ENCODE measurements at places on chromosomes 5 and 9. TPM values are rescaled to one million over a fixed set of nuclear protein-coding genes. Genes with fewer than 3 reads are reported as not detected.

Gene SPATA31D4
- polyA plus RNA-seq: not detected

Gene FOXD4L4
- polyA plus RNA-seq: 0.15 TPM

Gene CNTRL
- polyA plus RNA-seq: 40.0 TPM

Gene COL5A1
- polyA plus RNA-seq: 0.37 TPM

Gene AP3S1
- 47.9 TPM for polyA plus RNA-seq

Gene PKD2L2
- 0.09 TPM for polyA plus RNA-seq

Gene ZNF608
- polyA plus RNA-seq: 18.8 TPM

Gene NRG2
- polyA plus RNA-seq: 0.09 TPM

Gene TAF1L
- not detected for polyA plus RNA-seq

Gene KDM3B
- 59.8 TPM for polyA plus RNA-seq

- DNase-seq: no peak
These were observed 116.1 kb upstream of the RASA1 start for GRCh38 chr5:87151547-87151946.

DNA sequence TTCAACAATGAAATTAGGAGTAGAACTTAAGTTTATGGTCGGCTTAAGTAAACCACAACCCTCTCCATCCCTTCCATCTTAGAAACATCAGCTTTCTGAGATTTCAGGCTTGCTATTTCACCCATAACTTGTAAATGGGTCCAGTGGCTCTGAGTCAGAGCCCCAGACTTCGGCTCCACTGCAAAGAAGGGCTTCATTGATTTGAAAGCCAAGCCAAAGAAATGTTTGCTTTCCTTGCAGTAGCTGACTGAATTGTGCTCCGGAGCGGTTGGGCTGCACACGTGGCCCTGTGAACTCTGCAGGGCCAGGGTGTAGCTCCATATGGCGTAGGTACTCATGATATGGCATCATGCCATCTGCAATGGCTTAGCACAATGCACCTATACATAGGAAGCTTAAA lies 57.0 kb downstream of the NREP start:
- no peak for DNase-seq

DNA sequence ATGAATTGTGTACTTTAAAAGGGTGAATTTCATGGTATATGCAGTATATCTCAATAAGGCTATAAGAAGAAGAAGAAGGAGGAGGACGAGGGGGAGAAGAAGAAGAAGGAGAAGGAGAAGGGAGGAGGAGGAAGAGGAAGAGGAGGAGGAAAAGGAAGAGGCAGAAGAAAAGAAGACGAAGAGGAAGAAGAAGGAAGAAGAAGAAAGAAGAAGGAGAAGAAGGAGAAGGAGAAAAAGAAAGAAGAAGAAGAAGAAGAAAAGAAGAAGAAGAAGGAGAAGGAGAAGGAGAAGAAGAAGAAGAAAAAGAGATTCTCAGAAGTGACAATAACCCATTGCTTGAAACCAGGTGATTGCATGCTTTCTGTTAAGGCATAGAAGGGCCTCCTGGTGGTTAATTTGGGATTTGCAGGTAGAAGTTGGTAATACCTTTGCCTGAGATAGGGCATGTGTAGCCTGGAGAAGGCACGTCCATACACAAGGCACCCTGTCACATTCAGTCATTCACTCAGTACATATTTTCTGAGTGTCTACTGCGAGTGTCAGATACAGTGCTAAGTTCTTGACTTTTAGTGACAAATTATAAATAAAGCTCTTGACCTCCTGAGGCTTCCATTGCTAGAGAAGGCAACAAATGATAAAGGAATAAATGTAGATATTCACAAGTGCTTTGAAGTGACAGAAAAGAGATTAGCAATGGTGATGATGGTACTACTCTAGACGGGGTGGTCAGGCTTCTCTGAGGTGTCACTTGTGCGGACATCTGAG lies 231.3 kb downstream of the NPR3 start:
- DNase-seq: peak; percentile 6

DNA sequence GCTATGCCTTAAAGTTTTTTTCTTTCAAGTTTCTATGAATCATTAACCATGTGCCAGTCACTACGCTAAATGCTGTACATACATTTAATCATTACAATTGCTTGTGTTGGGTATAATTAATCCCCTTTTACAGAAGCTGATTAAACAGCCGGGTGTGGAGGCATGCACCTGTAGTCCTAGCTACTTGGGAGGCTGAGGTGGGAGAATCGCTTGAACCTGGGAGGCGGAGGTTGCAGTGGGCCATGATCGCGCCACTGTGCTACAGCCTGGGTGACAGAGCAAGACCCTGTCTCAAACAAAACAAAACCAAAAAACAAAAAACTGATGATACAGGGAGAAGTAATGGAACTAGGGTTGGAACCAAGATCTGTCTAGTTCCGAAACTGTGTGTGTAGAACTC lies 1.2 kb upstream of the UBE2R2 start:
- DNase-seq: no peak

GRCh38 chr9:19759066-19759465 lies 29.8 kb downstream of the SLC24A2 start:
- no peak for DNase-seq

GRCh38 chr5:3282841-3283240 lies 312.8 kb upstream of the IRX1 start:
- no peak for DNase-seq

GRCh38 chr9:87336914-87337333 lies 160.7 kb upstream of the DAPK1 start:
- peak; percentile 18 for DNase-seq

- DNase-seq: peak; percentile 17
These were observed 6.6 kb downstream of the GALNT10 start for GRCh38 chr5:154196955-154197652.

DNA sequence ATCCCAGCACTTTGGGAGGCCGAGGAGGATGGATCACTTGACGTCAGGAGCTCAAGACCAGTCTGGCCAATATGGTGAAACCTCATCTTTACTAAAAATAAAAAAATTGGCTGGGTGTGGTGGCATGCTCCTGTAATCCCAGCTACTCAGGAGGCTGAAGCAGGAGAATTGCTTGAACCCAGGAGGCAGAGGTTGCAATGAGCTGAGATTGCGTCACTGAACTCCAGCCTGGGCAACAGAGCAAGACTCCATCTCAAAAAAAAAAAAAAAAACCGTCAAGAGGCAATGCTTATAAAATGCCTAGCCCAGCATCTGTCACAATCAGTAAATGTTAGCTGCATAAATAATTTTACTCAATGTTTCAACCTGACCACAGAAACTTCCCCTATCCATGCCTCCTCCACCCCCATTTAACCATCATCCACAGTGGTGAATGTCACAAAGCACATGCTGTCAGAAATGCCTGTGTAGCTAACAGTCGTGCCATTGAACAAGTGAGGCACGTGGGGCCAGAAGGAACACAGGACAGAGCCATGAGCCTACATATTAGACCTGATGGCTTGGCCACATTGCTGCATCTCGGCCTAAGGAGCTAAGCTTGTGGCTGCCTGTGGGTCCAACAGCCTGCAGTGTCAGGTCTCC lies 16.8 kb upstream of the TCOF1 start:
- no peak for DNase-seq

GRCh38 chr9:68585034-68585761 lies 44.5 kb upstream of the TMEM252 start:
- no peak for DNase-seq

- no peak for DNase-seq
These were observed 51.4 kb upstream of the DAB2 start for GRCh38 chr5:39475881-39476842.

GRCh38 chr5:81393430-81393782 lies 528 bp downstream of the ACOT12 start:
- DNase-seq: no peak

DNA sequence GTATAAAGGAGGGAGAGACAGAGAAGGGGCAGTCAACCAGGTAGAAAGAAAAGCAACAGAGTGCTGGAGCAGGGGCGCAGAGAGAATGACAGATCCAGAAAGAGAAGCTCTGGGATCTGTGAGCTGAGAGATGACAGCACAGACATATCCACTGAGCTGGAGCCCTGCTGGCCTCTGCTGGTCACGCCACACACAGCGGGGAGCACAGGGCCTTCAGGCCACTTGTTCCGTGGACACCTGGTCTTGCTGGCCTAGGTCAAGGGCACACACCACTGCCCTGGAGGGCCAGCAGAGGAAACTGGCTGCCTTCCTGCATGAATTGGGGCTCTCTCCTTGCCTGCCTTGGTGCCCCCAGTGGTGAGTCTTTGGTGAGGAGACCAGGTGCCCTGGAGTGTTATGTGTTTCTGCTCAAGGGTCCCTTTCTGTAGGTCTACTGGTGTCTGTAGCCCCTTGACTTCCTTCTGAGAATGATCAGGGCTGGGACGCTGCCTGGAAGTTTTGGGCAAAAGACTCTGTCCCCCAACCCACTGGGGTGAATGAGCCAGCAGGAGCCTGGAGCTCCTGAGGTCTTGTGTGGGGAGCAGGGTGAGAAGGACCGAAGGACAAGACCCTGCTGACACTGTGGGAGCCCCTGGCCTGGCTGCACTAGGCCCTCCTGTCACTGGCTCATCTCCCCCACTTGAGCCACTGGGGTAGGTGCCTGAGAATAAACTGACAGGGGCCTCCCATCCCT lies 59.2 kb upstream of the ADAMTS2 start:
- DNase-seq: no peak

GRCh38 chr5:66174338-66174737 lies 30.2 kb downstream of the SREK1 start:
- DNase-seq: no peak

DNA sequence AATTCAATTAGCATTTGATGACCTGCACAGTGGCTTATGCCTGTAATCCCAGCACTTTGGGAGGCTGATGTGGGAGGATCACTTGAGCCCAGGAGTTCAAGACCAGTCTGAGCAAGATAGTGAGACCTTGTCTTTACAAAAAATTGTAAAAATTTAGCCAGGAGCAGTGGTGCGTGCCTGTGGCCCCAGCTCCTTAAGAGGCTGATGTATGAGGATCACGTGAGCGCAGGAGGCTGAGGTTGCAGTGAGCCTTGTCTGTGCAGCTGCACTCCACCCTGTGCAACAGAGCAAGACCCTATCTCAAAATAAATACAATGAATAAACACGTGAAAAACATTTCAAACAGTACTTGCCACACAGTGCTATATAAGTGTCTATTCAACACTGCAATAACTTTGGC lies 4.2 kb downstream of the ABCA1 start:
- DNase-seq: peak; percentile 82

- DNase-seq: no peak
These were observed 349.2 kb downstream of the GADD45G start for GRCh38 chr9:89953824-89954615.

- no peak for DNase-seq
These were observed 10.5 kb downstream of the ECM2 start for GRCh38 chr9:92525306-92525705.

GRCh38 chr9:13823026-13823425 lies 490.9 kb downstream of the NFIB start:
- DNase-seq: no peak

GRCh38 chr9:21070171-21070571 lies 7.6 kb downstream of the IFNB1 start:
- no peak for DNase-seq

DNA sequence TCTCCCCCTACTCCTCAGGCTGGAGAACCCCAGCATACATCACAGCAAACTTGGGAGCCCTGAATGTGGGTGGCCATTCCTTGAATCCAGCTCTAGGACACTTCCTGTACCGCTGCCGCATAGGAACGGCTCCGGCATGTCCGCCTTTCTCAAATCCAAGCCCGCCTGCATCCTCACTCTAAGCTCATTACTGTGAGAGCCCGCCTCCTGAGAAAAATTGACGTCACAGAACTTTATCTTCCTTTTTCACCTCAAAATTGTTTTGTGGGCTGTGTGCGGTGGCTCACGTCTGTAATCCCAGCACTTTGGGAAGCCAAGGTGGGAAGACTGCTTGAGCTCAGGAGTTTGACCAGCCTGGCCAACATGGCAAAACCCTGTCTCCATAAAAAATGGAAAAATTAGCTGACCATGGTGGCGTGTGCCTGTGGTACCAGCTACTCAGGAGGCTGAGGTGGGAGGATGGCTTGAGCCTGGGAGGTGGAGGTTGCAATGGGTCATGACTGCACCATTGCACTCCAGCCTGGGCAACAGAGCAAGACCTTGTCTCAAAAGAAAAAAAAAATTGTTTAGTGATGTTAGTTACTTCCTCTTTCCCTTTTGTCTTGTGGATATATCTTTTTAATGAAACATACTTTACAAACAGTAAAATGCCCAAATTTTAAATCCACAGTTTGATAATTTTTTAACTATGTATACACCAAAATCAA lies 22.8 kb downstream of the RNF44 start:
- peak; percentile 56 for DNase-seq

DNA sequence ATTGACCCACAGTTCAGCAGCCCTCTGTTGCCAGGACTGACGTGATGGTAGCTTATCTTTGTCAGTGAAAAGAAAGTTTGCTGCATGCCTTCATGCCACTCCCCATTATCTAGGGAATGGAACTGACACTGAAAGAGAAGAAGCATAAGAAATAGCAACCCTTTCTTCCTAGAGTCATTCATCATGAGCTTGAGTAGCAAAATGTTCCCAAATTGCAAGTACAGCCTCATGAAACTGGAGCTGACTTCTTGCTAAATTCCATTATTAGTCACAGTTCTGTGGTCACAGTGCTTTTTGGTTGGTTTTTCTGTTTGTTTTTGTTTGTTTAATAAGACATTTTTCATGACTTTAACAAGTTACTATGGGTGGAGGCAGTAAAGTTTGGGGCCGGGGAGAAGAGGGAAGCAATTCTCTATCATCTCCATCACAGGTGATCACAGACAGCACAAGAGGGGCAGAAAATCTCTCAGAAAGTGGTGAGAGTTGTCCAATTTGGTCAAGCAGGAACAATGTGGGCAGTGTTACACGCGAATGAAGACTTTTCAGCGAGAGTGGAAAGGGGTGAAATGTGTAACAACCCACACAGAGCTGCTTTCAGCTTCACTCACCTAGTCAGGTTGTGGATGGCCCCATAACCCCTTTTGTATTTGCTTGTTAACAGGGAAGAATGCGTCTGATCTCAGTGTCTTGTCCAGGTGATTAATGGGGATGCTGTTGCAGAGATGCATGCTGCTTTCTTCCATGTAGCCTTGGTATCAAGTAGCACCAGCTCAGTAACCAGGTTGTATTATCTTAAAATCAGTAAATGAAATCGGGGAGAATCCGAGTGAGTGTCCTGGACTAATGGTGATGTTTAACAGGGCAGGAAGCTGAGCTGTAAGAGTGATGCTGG lies 440.4 kb downstream of the DMRT2 start:
- DNase-seq: no peak

DNA sequence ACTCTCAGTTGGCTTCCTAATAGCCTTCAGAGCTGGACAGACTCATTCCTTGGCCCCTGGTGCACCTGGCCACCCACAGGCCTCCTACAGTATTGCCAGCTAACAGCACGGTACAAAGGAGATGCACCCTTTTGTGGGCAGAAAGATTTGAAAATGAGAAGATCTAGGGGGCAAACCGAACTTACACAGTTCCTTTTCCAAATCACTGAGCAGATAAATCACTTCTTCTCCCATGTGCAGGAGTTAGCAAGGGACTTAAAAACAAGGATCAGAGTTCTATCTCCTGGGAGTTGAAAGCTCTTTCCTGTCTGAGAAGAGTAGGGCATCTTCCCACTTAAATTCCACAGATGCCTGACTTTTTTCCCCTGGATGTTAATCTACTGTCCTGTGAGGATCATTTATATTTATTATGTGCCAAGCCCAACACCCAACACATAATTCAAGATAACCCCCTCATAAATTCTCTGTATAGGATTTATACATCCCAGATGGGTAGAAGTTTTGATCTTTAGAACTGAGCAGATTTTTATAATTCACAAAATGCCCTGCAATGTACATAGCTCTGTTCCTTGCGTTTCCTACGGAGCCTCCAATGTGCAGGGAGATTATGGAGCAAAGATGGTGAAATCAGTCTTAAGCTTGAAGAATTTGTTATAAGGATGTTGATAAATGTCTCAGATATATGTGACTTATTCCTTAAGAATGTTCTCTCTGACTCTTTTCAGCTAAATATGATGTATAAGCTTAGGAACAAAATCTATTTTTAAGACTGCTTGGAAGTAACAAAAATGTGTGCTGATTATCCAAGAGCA lies 207.2 kb upstream of the DAPK1 start:
- DNase-seq: no peak

- no peak for DNase-seq
These were observed 163.3 kb upstream of the WWC1 start for GRCh38 chr5:168128111-168128510.

All from B cell (primary cell).